ENCODE measurements at places on chromosomes 13 and 19.

GRCh38 chr13:26660185-26660584 lies 100.4 kb downstream of the GPR12 start:
- no peak for DNase-seq

DNA sequence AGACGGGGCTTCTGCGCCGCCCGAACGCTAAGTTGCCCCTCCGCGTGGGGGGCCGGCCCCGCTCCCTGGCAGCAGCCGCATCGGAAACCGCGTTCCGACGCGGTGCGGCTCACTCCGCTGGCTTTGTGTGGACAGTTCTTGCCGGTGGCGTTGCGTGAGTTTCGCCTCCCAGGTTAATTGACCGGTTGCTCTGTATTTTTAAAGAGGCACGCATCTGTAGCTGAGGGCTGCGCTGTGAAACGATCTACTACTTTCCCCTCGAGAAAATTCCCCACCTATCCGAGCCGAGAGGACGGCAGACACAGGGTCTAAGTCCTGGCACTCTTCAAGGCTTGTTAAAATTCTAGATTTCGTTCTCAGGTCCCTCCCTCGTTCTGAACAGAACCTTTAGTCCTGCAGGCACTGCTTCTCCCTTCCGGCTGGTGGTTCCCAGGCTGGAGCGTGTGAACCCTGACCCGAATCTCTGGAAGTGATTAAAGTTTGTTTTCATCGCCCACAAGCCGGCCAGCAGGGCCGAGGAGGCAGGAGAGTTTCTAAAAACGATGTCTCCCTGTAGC lies 933 bp downstream of the ARHGEF7 start:
- DNase-seq = no peak

DNA sequence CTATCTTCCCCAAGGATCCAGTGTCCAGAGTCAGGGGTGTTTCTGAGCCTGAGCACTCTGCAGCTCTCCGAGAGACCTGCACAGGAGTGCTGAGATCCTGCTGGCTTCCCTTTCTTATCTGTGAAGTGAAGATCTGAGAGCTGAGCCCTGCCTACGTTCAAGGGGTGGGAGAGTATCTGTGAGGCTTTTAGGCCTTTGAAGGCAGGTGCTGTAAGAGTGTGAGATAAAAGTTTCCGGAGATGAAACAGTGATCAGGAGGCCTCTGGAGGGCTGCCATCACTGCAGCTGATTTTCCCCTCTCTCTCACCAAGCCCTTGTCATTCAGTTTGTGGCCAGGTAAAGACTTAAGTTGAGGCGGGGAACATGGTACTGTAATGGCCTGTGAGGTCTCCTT lies 83.1 kb downstream of the AKAP11 start:
- no peak for DNase-seq

DNA sequence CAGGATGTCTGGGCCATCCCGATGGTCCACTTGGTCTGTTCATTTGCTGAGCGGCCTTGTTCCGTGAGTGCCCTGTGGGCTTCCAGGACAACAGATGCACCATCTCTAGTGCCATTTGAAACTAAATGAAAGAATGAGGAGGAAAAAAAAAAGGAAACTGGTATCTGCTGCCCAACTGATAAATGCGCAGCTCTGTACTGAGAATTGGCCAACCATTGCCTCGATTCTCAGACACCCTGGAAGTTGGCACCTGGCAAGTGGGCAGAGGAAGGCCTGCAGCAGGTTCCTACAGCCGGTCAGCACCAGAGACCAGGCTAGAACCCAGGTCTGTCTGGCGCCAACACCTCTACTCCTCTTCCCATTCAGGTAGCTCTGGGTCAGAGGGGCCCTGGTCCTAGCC lies 18.9 kb downstream of the SLC7A1 start:
- DNase-seq = no peak

DNA sequence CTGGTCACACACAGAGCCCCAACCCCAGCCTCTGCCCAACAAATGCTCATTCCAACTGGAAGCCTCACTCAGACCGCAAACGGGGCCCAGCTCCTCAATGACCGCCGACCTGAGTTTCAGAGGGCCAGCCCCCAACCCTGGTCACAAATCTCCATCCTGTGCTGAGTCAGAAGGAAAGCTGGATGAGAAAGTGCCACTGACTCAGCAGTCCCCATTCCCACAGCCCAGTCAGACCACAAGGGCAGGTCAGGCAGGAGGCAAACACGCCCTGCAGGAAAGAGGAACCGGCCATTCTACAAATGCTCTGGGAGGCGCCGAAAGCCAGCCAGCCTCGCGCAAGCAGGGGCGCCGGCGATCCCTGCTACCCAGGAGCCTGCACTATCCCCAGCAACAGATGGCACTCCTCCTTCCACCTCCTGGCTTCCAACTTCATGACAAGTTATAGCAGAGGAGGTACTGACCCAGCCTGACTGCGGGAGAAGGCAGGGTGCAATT lies 14.1 kb upstream of the PRKD2 start:
- DNase-seq = peak; percentile 40
